ENCODE measurements at places on chromosomes 5 and 9.
A peak's percentile ranks its signal among the peaks of the same experiment; 100 is the strongest.

GRCh38 chr9:15469406-15469805 lies 41.4 kb downstream of the PSIP1 start:
- no peak for DNase-seq

GRCh38 chr5:125833398-125833797 lies 589.8 kb upstream of the GRAMD2B start:
- DNase-seq = no peak

DNA sequence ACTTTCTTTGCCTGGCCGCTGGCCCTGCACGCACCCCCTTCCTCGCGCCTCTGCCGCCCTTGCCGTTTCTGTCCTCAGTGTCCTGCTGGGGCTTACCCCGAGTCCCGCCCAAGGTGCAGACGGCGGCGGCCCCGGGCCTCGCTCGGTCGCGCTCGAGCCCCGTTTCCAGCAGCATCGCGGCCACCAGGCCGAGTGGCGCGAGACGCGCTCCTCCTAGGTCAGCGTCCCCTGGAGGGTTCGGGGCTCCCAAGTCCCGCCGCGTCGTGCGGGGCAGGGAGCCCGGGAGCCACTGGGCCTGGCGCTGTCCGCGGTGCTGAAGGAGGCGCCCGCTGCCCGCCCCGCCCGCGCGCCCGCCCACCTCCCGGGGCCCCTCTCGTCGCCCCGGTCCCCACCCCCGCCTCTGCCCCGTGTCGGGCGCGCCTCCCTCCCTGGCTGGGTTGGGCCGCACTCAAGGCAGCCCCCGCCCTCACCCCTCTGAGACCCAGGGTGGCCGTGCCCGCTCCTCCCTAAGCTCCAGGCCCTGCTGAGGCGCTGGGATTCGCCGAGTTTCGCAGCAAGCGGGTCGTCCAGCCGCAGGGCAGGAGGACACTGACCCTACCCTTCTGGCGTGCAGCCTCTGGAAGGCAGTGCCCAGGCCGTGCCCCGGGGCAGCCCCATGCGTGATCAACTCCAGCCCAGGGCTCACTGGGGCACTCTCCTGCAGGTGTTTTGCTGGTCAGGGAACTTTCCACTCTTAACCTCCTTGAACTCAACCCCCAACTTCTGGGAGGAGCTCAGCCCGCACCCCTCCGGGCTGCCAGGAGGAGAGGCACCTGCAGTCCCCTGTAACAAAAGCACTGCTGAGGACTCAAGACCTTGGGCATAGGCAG lies at the start of gene LHX3:
Gene LHX3 (minus strand): TSS at position 291 of the 869 bp plus-strand sequence. CDS start 116 bp downstream, at position 175.
- no peak for DNase-seq

DNA sequence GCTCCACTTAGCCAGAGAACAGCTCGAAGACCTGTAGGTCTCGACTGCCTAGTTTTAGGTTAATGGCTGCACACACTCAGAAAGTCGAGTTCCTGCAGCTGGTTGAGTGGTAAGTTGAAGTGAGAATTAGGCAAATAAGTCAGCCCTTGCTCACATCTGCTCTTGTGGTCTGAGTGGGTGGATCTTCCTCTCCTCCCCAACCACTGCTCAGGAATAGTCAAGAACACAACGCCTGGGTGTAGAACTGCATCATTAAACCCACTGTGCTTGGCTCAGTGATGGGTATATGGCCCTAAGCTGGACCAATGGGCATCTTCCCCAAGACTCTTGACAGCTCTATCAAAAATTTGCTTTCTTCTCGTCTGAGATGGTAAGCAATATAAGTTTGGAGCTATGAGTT lies 20.9 kb upstream of the ADAM19 start:
- peak; percentile 61 for DNase-seq

GRCh38 chr9:35606138-35606504 lies 1.1 kb downstream of the TESK1 start:
- no peak for DNase-seq

- DNase-seq = peak; percentile 68
Measured at GRCh38 chr9:121071756-121072421, 2.9 kb upstream of the CNTRL start.

DNA sequence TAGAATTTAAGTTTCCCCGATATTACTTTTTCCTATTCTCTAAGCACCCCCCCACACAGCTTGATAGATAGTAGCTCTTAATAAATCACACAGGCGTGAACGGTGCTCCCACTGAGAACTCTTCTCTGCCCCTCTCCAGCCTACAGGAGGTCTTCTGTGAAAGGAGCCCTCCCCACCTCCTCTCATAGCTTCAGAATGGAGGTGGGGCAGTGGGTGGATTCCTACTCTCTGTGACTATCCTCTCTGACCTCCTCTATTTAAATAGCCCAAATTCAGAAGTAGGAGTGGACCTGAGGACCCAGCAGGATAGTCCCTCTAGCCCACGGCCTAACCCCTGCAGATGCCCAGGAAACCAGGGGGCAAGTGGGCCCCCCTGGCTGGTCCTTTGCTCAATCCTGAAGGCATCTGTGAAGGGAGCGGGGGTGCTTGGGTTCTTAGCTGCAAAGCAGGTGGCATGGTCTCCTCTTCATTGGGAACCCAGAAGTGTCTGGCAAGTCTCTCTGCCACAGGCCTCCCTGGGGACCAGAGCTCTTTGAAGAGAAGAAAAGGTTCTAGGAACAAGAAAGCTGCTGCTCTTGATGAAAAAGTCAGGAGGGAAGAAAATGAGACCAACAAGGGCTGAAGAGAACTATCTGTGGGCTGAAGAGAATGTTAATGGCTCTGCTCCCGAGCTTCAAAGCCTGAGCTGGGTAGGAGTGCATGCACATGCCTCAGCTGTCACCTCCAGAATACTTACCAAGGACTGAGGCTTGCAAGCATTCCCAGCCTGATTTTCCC lies 21.1 kb upstream of the HSPA9 start:
- DNase-seq = no peak

GRCh38 chr9:116806075-116806474 lies 119.0 kb downstream of the TRIM32 start:
- no peak for DNase-seq

DNA sequence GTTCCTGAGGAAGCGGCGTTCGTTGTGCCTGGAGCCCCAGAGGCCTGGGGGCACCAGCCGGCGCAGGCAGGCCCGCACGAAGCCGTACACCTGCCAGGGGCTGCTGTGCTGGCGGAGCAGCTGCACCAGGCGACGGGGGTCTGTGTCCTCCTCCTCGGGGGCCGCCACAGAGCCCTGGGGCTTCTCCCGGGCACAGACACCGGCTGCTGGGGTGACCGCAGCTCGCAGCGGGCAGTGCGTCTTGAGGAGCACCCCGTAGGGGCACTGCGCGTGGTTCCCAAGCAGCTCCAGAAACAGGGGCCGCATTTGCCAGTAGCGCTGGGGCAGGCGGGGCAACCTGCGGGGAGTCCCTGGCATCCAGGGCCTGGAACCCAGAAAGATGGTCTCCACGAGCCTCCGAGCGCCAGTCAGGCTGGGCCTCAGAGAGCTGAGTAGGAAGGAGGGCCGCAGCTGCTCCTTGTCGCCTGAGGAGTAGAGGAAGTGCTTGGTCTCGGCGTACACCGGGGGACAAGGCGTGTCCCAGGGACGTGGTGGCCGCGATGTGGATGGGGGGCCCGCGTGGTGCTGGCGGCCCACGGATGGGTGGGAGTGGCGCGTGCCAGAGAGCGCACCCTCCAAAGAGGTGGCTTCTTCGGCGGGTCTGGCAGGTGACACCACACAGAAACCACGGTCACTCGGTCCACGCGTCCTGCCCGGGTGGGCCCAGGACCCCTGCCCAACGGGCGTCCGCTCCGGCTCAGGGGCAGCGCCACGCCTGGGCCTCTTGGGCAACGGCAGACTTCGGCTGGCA lies 1.3 kb downstream of the TERT start:
- peak; percentile 9 for DNase-seq

DNA sequence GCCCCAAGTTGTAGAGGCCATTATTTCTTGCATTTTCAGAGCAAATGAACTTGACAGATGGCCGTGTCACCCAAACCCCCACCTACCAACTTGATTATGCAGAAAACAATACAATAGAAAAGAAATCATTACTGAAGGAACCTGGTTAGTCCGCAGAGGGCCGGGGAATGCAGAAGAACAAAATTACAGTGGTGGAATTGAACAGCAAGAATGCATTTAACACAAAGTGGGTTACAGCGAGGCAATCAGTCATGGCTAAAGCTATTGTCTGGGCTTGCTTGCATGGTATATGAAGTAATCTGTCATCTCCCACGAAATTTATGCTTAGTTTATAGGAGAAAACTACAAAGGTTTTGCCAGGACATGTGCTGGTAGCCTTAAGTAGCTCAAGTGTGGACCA lies 238.3 kb upstream of the IRX1 start:
- DNase-seq = no peak

DNA sequence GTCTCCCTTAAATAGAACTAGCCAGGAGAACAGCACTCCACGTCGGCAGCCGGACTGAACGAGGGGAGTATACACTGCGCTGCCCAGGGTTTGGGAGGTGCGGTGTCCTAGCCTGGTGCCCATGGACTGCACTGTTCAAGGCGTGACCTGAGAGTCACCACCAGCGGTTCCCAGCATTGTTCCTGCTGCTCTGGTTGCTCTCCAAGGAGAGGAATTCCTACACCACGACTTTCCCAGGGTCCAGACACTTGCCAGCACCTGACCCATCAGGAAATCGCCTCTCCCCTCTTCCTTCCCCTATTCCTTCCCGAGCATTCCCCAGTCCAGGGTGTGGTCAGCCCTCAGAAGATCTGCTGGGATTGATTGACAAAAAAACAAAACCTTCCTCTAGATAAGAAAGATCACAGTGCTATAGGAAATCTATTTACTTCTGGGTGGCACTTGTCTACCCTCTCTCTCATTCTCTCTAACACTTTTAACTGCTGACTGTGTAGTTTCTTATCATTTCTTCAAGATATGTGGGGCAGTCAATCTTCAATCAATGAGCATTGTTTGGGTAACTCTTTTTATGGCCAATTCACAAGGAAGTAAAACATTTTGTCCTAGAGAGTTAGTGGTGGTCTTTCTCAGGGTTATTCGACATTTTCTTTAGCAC lies 297.8 kb upstream of the ACTBL2 start:
- DNase-seq = no peak

DNA sequence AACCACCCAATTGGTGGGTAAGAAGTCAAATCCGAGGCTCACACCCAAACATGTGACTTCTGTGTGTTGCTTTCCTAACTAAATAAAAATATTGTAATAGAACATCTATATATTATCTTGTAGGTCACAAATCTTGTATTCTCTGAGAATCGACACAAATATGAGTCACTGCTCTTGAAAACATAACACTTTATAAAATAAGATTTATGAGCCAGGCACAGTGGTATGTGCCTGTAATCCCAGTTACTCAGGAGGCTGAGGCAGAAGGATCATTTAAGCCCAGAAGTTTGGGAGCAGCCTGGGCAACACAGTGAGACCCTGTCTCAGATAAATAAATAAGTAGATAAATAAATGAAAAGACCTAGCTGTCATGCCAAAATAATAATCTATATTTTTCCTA lies 624.1 kb downstream of the ANXA1 start:
- no peak for DNase-seq

DNA sequence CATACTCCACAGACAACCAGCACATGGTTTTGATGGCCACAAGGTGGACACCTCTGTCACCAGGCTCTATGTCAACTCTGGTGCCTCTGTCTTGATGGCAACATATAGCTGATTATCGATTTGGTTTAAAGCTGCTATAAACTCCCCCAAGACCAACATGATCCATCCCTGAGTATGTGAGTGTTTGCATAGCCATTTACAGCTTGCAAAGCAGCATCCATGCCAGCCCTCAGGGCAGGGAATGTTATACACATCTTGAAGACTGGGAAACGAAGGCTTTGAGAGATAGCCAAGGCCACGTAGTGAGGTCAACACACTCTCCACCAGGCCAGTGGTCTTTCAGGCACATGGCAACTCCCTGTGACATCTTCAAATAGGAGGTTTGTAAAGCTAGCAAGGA lies 40.3 kb upstream of the BRINP1 start:
- no peak for DNase-seq

- peak; percentile 84 for DNase-seq
Measured at GRCh38 chr5:119287547-119288111, 68.2 kb upstream of the TNFAIP8 start.

- DNase-seq = peak; percentile 90
Measured at GRCh38 chr5:56638768-56639238, 176.5 kb upstream of the MAP3K1 start.

GRCh38 chr9:88537761-88538091 lies 2.7 kb downstream of the NXNL2 start:
- DNase-seq = peak; percentile 37

DNA sequence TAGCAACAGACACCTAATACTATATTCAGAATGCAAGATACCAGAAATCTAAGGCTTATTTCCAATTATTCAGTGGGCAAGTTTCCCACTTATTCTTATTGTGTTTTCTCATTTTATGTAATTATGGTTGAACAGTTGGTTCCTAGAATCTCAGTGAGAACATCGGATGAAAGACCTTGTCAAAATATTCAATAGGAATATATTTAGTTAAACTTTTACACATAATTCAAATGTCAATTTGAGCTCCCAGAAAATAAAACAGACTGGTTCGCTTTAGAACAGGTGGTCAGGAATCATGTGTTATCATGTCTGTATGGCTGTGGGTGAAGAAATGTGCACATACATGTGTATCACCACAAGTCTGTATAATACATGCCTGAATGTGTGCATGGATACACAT lies 447.8 kb downstream of the MED10 start:
- no peak for DNase-seq

- no peak for DNase-seq
Measured at GRCh38 chr5:129656952-129657351, 90.9 kb upstream of the MINAR2 start.

DNA sequence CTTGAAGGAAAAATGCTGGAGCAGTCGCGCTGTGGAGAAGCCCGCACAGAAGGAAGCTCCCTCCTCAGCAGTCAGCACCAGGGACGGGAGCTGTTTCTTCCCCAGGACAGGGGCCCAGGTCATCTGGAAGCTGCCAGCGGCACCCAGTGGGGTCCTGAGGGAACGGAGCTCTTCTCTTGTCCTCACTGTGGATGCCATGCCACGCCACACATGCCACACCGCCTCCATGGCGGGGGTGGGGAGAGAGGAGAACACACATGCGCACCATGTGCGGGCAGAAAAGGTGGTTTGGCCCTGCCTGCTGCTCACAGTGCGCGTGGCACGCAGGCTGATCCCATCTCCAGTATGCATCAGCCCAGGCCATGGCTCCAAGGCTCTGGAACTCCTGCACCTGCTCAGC lies 41.7 kb upstream of the ZNF354B start:
- DNase-seq = no peak

- no peak for DNase-seq
Measured at GRCh38 chr9:83633676-83634075, 10.7 kb downstream of the IDNK start.

DNA sequence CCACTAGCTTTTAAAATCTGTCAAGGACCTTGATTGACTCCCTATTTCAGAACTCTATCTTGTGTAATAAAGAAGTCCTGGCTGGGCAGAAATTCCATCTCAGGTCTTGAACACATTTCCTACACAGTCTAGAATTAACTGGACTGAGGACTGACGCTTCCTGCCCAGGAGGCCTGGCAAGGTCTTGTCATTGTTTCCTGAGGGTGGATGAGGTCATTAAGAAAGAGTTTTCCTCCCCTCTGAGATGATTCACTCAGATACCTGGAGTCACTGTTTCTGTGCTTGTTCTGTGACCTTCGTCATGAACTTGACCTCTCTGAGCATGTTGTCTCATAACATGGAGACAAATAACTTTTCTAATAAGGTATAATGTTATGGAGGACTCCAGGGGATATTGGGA lies 10.0 kb downstream of the MTAP start:
- DNase-seq = no peak

- no peak for DNase-seq
Measured at GRCh38 chr5:54904425-54904824, 81.0 kb downstream of the ESM1 start.

GRCh38 chr9:10268531-10269485 lies 344.0 kb downstream of the PTPRD start:
- DNase-seq = no peak
